ENCODE measurements at places on chromosomes 6 and 20. TPM values are rescaled to one million over a fixed set of nuclear protein-coding genes. Genes with fewer than 3 reads are reported as not detected.

Gene BACH2
- total RNA-seq: 59.4 TPM

Gene CDH4
- total RNA-seq: not detected

GRCh38 chr6:90184334-90185298, 112.0 kb downstream of the BACH2 start:
- no peak for DNase-seq

Gene SMIM13
- total RNA-seq: 7.9 TPM

Gene OR2J3
- not detected for total RNA-seq

- no peak for DNase-seq
Measured at GRCh38 chr20:6489361-6490171, 277.9 kb upstream of the BMP2 start.

Gene ADGRB3
- not detected for total RNA-seq

- DNase-seq: no peak
Measured at GRCh38 chr6:136587527-136587926, 37.3 kb upstream of the MAP7 start.

GRCh38 chr6:3561725-3562124, 104.9 kb upstream of the SLC22A23 start:
- no peak for DNase-seq

- DNase-seq: no peak
Measured at GRCh38 chr20:38173237-38174156, 8.4 kb upstream of the TGM2 start.

Gene ELOVL2
- total RNA-seq: not detected

Gene EMILIN3
- not detected for total RNA-seq

- no peak for DNase-seq
Measured at GRCh38 chr6:167892835-167893815, 66.4 kb downstream of the AFDN start.

Gene ADAM33
- not detected for total RNA-seq

DNA sequence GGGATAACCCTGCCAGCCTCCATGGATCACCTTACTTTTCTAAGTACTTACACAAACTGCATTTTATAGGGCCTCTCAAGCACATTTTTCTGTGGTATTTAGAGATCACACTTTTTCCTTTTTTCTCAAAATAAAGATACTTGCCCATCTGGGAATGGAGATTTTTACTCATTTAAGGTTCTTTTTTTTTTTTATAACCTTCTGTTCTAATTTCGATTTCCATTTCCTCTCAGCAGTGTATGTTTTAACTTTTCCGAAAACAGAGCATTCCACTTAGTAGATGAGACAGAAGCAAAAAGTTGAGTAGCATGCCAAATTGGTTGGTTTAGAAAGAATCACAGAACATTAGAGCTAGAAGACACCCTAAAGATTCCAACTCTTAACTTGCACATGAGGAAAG, 214.3 kb downstream of the ARHGAP18 start:
- no peak for DNase-seq

GRCh38 chr6:12576389-12576788, 140.2 kb upstream of the PHACTR1 start:
- no peak for DNase-seq

- DNase-seq: peak; percentile 92
Measured at GRCh38 chr20:5078399-5078958, 41.3 kb downstream of the PCNA start.

DNA sequence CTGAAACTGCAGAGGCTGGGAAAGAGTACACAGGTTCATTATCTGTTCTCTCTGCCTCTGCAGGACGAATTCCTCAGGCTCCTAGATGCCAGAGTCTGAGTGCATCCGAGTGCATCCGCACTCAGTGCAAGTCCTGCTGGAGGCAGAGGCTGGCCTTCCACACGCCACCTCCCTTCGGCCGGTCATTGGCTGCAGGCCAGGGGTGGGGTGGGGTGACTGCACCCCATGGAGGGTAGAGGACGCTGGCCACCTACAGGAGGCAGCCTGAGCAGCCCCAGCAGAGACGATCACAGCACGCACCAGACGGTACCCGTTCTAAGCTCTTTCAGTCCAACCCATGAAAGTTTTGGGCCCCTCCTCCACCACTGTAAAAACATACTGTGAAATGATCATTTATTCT, 11.7 kb downstream of the SFT2D1 start:
- no peak for DNase-seq

Gene F13A1
- total RNA-seq: not detected

Gene SSTR4
- total RNA-seq: not detected

Gene MRPL18
- 73.0 TPM for total RNA-seq

DNA sequence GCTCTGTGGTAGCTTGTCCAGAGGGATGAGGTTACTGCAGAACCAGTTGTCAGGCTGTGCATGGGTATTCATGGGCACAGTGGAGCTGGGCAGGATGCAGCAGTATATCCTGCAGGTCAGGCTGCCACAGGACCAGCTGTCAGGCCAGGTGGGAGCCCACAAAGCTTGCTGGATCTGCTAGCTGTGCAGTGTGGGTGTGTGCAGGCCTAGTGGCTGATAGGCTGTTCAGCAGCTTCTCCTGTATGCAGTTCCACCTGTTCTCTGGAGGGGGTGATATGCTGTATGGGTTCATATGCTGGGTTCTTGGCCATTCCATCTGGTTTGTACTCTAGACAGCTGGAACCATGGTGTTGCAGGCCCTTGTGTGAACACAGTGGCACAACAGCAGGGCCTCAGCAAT, 40.6 kb upstream of the TPD52L1 start:
- no peak for DNase-seq

Gene DEF6
- 219 TPM for total RNA-seq

- DNase-seq: no peak
Measured at GRCh38 chr6:1679688-1680068, 70.0 kb downstream of the FOXC1 start.

- DNase-seq: no peak
Measured at GRCh38 chr6:12261502-12261901, 28.7 kb upstream of the EDN1 start.

DNA sequence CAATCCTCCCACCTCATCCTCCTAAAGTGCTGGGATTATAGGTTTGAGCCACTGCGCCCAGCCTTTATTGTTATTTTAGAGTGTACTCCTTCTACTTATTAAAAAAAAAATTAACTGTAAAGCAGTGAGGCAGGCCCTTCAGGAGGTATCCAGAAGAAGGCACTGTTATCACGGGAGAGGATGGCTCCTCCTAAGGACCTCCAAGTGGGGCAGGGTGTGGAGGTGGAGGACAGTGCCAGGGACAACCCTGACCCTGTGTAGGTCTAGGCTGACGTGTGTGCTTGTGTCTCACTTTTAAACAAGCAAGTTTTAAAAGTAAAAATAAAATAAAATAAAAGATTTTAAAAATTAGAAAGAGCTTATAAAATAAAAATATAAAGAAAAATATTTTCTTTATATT, 23.7 kb upstream of the TAF4 start:
- no peak for DNase-seq

Gene SAPCD1
- 12.0 TPM for total RNA-seq

DNA sequence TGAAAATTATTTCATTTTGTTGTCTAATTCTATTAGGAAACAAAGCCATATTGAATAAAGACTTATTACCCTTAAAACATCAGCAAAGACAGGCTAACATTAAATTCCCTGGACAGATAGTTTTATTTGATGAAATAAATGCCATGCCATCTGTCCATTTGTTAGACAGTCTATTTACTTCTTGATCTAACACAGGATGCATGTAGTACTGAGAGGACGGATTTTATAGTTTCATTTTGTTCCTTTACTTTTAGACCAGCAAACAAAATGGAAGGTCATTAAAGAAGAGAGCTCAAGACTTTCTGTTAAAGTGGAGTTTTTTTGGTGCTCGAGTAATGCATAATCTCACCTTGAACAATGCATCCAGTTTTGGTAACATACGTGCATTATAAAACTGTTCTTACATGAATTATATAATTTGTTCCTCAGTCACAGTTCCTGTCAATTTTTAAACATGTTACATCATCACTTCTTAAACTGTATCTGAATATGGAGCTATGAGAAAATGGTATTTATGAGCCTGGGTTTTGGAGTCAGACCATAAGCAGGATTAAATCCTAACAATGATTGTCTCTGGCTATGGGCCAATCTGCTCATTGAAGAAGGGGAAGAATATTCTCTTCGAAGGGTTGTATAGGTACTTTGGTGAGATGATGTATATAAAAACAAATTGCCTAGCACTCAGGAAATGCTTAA, 46.0 kb downstream of the RFX6 start:
- no peak for DNase-seq

Gene KHDRBS2
- not detected for total RNA-seq

Gene CALHM4
- total RNA-seq: not detected
